ENCODE measurements at places on chromosomes 12 and 14. TPM values are rescaled to one million over a fixed set of nuclear protein-coding genes. Genes with fewer than 3 reads are reported as not detected.

DNA sequence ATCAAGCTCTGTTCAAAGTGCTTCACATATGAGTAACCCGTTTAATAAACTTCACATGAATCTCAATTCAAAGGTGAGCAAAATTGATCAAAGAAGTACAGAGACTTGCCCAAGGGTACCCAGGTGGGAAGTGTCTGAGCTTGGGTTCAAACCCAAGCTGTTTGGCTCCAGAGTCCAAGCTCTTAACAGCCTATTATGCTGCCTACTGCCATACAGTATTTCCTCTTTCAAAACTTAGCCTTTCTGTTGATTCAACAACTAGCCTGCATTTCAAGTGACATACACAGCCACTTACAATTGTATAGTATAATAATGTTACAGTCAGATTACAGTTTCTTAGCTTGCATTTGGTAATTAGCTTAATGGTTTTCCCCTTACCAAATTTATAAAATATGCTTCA, 29.7 kb downstream of the FRMD6 start:
- no peak for DNase-seq

IL31 gene
- not detected for total RNA-seq

GRCh38 chr14:58697266-58697929, 59.6 kb downstream of the DACT1 start:
- no peak for DNase-seq

DNA sequence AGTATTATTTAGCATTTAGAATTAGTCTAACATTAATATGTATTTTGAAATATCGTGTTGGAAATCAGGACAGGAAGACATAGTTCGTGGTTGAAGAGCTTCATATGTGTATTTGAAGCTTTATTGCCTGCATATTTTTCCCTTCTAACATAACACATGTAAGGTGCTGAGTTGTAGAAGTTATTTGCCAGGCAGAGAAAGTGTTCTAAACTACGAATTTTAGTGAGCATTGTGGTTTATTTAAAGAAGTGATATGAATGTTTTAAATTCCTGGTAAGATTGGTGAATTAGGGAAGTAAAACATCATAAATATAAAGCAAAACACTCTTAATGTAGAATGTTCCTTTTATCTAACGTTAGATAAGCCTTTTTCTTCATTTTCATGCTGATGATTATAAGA, 2.5 kb downstream of the RASSF3 start:
- no peak for DNase-seq

LRP6 gene
- total RNA-seq = 41.5 TPM

GYS2 gene
- total RNA-seq = not detected

ACYP1 gene
- total RNA-seq = 6.8 TPM

- DNase-seq = peak; percentile 38
Observed at GRCh38 chr12:12803186-12803585, 10.0 kb upstream of the DDX47 start.

DNA sequence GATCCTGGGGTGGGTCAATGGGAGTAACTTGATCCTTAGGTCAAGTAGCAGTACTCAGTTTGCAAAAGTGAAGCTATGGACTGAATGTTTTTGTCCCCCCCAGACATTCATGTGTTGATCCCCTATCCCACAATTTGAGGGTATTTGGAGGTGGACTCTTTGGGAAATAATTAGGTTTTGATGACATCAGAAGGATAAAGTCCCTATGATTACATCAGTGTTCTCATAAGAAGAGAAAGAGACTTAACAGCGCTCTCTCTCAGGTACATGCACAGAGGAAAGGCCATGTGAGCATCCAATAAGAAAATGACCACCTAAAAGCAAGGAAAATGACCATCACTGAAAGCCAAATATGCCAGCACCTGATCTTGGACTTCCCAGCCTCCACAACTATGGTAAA, 550.8 kb downstream of the FOXG1 start:
- no peak for DNase-seq

GRCh38 chr12:80700327-80700726, 7.1 kb upstream of the MYF6 start:
- DNase-seq = no peak

DNA sequence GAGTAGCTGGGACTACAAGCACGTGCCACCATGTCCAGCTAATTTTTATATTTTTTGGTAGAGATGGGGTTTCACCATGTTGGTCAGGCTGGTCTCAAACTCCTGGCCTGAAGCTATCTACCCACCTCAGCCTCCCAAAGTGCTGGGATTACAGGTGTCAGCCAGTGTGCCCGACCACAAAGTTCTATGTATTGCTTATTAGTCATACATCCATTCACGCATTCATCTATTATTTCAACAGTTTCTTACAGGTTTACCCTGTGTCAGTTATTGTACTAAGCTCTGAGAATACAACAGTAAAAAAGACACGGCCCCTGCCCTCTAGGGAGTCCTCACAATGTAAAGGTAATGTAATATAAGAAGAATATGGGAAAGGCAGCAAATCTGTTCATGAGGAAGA, 188.9 kb upstream of the BTG1 start:
- no peak for DNase-seq

GRCh38 chr14:105275267-105275946, 25.4 kb downstream of the BRF1 start:
- DNase-seq = no peak

- DNase-seq = no peak
Observed at GRCh38 chr12:10632226-10632625, 18.8 kb upstream of the MAGOHB start.

- no peak for DNase-seq
Observed at GRCh38 chr12:31214626-31215517, 111.1 kb downstream of the SINHCAF start.

CCND2 gene
- 153 TPM for total RNA-seq

GRCh38 chr12:65666876-65667275, 157.4 kb upstream of the HMGA2 start:
- no peak for DNase-seq

- no peak for DNase-seq
Observed at GRCh38 chr12:8065991-8066594, at the start of gene C3AR1. Gene C3AR1 (minus strand): TSS chr12:8066359. CDS start chr12:8060185, 6,174 bp downstream.

PYGL gene
- 51.2 TPM for total RNA-seq

DNA sequence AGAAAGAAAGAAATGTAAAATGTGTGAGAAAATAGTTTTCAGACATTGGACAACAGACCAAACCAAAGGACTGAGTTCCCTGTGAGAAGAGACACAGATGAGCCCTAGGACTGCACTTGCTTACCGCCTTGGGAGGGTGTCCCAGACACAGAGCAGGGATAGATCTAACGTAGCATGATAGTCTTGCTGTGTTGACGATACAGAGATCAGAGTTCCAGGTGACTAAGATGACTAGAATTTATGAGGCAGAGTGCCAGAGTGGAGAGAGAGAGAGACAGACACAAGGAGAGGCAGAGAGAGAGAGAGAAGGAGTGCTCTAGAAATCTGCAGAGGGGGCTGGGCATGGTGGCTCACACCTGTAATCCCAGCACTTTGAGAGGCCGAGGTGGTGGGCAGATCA, 148.2 kb upstream of the LMNTD1 start:
- no peak for DNase-seq

GPR65 gene
- total RNA-seq = 2.8 TPM

- no peak for DNase-seq
Observed at GRCh38 chr12:63313139-63313538, 162.1 kb upstream of the AVPR1A start.

NFE2 gene
- not detected for total RNA-seq

DNA sequence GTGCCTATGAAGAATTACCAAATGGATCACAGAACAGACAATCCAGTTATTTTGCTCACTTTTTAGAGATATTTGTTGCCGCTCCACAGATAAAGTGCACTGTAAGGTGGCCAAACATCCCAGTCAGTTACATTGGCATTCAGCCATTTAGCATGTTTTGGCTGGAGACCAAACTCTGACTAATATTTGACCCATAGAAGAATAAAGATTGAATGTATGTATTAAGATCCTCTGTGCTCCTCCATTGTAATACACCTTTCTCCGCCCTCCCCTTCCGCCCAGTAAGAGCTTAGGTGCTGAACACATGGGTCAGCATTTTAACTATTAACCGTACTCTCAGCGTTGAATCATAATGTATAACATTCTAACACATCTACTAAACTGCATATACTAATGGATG, 163.4 kb downstream of the ANO6 start:
- DNase-seq = no peak

LIN7A gene
- 0.41 TPM for total RNA-seq

DNA sequence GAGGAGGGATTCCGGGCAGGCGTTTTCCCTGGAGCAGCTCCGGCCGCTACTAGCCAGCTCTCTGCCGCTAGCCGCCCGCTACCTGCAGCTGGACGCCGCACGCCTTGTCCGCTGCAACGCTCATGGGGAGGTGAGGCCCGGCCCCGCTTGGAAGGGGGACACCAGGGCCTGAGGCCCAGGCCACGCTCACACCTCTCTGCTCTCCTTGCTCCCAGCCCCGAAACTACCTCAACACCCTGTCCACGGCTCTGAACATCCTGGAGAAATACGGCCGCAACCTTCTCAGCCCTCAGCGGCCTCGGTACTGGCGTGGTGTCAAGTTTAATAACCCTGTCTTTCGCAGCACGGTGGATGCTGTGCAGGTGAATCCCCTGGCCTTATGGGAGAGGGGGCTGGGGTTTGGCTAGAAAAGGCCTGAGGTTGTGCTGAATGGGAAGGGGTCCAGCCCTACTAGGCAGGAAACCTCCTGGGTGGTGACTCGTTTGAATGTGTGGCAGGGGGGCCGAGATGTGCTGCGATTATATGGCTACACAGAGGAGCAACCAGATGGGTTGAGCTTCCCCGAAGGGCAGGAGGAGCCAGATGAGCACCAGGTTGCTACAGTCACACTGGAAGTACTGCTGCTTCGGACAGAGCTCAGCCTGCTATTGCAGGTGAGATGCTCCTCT, 597 bp downstream of the RNF31 start:
- DNase-seq = no peak

ZNF410 gene
- total RNA-seq = 55.0 TPM

- DNase-seq = no peak
Observed at GRCh38 chr12:66140731-66141130, 10.2 kb upstream of the LLPH start.

GRCh38 chr12:107657621-107658020, 28.0 kb upstream of the PWP1 start:
- no peak for DNase-seq

DNA sequence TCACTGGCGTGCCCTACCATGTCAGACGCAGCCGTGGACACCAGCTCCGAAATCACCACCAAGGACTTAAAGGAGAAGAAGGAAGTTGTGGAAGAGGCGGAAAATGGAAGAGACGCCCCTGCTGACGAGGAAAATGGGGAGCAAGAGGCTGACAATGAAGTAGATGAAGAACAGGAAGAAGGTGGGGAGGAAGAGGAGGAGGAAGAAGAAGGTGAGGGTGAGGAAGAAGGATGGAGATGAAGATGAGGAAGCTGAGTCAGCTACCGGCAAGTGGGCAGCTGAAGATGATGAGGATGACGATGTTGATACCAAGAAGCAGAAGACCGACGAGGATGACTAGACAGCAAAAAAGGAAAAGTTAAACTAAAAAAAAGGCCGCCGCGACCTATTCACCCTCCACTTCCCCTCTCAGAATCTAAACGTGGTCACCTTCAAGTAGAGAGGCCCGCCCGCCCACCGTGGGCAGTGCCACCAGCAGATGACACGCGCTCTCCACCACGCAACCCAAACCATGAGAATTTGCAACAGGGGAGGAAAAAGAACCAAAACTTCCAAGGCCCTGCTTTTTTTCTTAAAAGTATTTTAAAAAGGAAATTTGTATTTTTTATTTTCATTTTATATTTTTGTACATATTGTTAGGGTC, 13.2 kb downstream of the TRIP11 start:
- no peak for DNase-seq

FGD4 gene
- 61.6 TPM for total RNA-seq

- no peak for DNase-seq
Observed at GRCh38 chr12:55043542-55043941, 23.8 kb downstream of the NEUROD4 start.

RAD51B gene
- total RNA-seq = 9.3 TPM

EML5 gene
- total RNA-seq = 0.41 TPM

- DNase-seq = no peak
Observed at GRCh38 chr12:10196210-10196609, 16.5 kb upstream of the GABARAPL1 start.

- DNase-seq = no peak
Observed at GRCh38 chr14:80567905-80568536, 356.7 kb upstream of the DIO2 start.

TPPP2 gene
- not detected for total RNA-seq

MSI1 gene
- total RNA-seq = not detected

GOLT1B gene
- total RNA-seq = 36.8 TPM

MAX gene
- 33.2 TPM for total RNA-seq

DNA sequence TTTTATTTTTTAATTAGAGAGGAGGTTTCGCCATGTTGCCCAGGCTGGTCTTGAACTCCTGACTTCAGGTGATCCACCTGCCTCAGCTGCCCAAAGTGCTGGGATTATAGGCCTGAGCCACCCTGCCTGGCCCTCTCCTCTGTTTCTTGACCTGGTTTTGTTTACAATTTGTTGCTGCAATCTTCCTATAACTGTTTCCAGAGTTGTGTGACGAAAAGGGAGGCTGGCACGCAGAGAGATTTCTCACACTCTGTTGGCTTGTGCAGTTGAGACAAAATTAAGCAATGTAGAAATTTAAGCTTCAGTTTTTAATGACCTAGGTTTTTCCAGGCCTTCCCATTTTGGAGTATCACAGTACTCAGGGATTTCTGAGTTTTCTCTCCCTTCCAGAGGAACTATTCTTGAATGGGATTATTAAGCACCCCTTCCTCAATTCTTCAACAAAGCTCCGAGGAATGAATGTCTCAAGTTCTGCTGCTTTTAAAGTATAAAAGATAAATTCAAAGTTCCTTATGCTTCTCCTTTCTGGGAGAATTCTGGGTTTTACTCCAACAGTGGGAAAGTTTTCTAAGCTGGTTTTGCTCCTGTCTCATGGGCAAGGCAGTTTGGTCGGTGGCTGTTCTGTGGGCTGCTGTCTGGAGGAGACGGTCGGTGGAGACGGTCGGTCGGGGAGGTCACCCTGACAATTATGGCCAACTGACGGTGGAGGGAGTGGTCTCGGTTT, 20.4 kb upstream of the FOS start:
- no peak for DNase-seq

ETFBKMT gene
- 2.5 TPM for total RNA-seq

DNA sequence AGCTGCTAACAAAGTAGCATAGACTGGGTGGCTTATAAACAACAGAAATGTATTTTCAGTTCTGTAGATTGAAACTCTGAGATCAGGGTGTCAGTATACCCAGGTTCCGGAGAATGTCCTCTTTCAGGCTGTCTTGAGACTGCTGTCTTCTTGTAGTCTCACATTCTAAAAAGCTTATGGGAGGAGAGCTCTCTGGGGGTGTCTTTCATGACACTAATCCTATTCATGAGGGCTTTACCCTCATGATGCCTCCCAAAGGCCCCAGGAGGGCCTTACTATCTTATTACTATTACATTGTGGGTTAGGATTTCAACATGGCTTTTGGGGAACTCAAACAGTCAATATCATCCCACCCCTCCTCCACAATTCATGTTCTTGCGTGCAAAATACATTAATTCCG, 94.3 kb downstream of the AEBP2 start:
- DNase-seq = no peak

C3AR1 gene
- total RNA-seq = 21.2 TPM

- no peak for DNase-seq
Observed at GRCh38 chr14:61254808-61255526, 26.2 kb downstream of the TMEM30B start.

Measured in thoracic aorta (tissue), 2 donors.